Colonic mucosa (tissue), 4 donors: ENCODE measurements at places on chromosomes 1 and 21. TPM values are rescaled to one million over a fixed set of nuclear protein-coding genes. Genes with fewer than 3 reads are reported as not detected.
A peak's percentile ranks its signal among the peaks of the same experiment; 100 is the strongest.

DNA sequence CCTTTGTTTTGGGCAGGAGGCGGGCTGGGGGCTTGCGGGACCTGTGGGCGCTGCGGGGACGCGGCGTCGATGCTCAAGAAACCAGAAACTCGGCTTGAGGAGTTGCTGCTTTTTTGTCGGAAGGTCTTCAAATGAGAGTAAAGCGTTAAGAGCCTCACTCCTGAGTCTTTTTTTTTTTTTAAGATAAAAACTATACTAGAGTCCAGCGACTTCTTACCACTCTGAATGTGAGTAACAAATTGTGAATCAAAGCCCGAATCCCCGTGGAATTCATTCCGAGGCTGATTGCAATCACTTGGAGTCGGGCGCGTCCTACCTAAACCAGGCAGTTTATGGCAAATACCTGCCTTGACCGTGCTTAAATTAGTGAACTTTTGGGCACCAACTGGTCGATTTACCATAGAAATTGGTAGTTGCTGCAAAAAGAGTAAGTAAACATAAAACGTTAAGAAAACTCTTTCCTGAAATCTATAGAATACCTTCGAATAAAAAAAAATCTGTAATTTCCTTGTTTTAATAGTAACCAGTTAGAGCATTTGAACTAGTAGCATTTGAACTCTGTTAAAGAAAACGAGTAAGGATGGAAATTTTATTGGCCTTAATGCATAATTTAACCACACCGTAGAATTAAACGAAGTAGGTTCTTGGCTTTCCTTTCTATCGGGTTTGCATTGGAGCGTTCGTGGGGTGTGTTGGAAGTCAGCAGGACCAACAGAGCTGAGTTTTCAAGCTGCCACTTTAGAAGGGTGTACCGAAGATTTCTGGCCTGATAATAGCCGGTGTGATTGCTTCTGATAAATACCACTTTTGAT, 769 bp downstream of the GPSM2 start:
- H3K27ac ChIP-seq = peak overlapping the region; percentile 70
- peak; percentile 45 for DNase-seq
- H3K36me3 ChIP-seq = no peaks in the 10 kb centered on the region
- H3K4me3 ChIP-seq = peak overlapping the region; percentile 91
- no peaks in the 10 kb centered on the region for H3K27me3 ChIP-seq
- H3K4me1 ChIP-seq = no peaks in the 10 kb centered on the region

GRCh38 chr21:42113926-42114409, 42.9 kb downstream of the UMODL1 start:
- no peaks in the 10 kb centered on the region for H3K27me3 ChIP-seq
- no peak overlapping the region for H3K4me3 ChIP-seq
- no peaks in the 10 kb centered on the region for H3K4me1 ChIP-seq
- no peak overlapping the region for H3K27ac ChIP-seq

Gene MYBPH
- total RNA-seq = not detected

Gene ADCY10
- total RNA-seq = 0.64 TPM

Gene RSPH1
- total RNA-seq = 7.5 TPM

DNA sequence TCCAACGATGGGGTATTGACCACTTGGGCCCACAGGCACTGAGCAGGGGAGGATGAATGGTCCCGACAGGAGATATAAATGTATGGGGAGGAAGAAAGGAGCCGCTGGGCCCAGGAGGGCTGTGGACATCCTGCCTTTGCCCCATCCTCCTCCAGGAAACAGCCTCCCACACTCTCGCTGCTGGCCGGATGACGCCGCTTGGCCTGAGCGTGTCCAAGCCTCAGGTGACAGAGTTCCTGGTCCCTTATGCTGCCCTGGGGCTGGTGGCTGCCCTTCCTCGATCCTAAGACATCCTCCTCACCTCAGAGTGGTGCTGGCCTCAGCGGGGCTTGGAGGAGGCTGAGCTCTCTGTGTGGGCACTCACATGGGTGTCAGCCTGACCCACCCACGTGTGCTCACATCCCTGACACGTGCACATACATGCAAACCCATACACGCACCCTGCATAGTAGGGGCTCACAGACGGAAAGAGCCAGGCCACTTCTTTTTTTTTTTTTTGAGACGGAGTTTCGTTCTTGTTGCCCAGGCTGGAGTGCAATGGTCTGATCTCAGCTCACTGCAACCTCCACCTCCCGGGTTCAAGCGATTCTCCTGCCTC, 5.9 kb upstream of the SERINC2 start:
- H3K4me1 ChIP-seq = no peaks in the 10 kb centered on the region
- H3K36me3 ChIP-seq = no peaks in the 10 kb centered on the region
- no peaks in the 10 kb centered on the region for H3K27me3 ChIP-seq
- no peak for DNase-seq
- H3K27ac ChIP-seq = no peak overlapping the region

Gene IFNLR1
- 7.9 TPM for total RNA-seq

DNA sequence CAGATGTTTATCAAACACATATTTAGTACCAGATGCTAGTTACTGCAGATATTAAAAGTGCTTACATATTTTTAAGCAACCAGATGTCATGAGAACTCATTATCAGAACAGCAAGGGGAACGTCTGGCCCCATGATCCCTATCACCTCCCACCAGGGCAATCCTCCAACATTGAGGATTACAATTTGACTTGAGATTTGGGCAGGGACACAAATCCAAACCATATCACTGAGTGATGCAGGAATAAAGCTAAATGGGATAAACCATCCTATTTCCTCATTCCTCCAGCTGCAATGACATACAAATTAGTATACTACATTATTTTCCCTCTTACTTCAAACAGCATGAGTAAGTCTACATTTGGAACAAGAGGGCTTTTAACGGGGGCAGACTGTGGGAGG, 3.1 kb upstream of the KCNK2 start:
- H3K27me3 ChIP-seq = peaks cover 18% of the 10 kb centered on the region
- H3K4me1 ChIP-seq = no peaks in the 10 kb centered on the region
- H3K36me3 ChIP-seq = no peaks in the 10 kb centered on the region
- DNase-seq = no peak
- H3K27ac ChIP-seq = no peak overlapping the region
- H3K4me3 ChIP-seq = no peak overlapping the region

DNA sequence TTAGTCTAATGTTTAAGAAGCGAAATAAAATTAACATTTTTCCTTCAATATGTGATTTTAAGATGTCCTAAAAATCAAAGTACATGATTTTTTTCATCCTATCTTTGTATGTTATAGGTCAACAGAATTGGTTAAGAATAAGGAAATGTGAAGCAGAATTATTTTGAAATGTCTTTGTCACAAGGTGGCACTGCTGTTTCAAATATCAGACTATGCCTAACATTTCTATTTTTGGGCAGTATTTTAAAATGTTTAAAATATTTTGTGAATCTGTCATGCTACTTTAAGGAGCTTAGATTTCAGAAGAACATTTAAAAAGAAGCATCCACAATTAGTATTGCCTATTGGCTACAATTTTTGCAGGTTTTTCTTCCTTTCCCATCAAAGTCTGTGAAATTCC, 38.7 kb downstream of the AMY1C start:
- H3K27ac ChIP-seq = no peak overlapping the region
- no peaks in the 10 kb centered on the region for H3K27me3 ChIP-seq
- no peaks in the 10 kb centered on the region for H3K36me3 ChIP-seq
- H3K4me3 ChIP-seq = no peak overlapping the region

- no peaks in the 10 kb centered on the region for H3K27me3 ChIP-seq
- no peaks in the 10 kb centered on the region for H3K36me3 ChIP-seq
- no peak overlapping the region for H3K27ac ChIP-seq
- H3K4me1 ChIP-seq = peaks cover 6% of the 10 kb centered on the region
- H3K4me3 ChIP-seq = no peak overlapping the region
Measured at GRCh38 chr1:155177918-155178281, 4.3 kb downstream of the TRIM46 start.

DNA sequence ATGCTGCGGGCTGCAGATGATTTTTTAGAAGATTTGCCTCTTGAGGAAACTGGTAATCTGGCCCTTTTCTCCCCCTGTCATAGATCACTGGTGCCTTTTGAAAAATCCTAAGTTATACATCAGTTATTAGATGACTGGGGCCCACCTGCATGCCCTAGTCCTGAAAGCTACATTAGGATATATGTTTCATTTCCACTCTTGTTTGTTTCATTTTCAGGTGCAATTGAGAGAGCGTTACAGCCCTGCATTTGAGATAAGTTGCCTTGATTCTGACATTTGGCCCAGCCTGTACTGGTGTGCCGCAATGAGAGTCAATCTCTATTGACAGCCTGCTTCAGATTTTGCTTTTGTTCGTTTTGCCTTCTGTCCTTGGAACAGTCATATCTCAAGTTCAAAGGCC, 8.1 kb upstream of the IFI44 start:
- H3K36me3 ChIP-seq = no peaks in the 10 kb centered on the region
- DNase-seq = no peak
- no peaks in the 10 kb centered on the region for H3K4me1 ChIP-seq
- no peak overlapping the region for H3K27ac ChIP-seq

Gene DCDC2B
- total RNA-seq = not detected

GRCh38 chr1:155996166-155996565, 17.8 kb upstream of the ARHGEF2 start:
- no peaks in the 10 kb centered on the region for H3K36me3 ChIP-seq
- DNase-seq = no peak
- H3K4me3 ChIP-seq = no peak overlapping the region
- no peaks in the 10 kb centered on the region for H3K4me1 ChIP-seq

Gene OR2T35
- total RNA-seq = not detected

Gene SRSF11
- 100 TPM for total RNA-seq

Gene NUDT4B
- total RNA-seq = 1.7 TPM

Gene PIK3C2B
- 85.5 TPM for total RNA-seq

DNA sequence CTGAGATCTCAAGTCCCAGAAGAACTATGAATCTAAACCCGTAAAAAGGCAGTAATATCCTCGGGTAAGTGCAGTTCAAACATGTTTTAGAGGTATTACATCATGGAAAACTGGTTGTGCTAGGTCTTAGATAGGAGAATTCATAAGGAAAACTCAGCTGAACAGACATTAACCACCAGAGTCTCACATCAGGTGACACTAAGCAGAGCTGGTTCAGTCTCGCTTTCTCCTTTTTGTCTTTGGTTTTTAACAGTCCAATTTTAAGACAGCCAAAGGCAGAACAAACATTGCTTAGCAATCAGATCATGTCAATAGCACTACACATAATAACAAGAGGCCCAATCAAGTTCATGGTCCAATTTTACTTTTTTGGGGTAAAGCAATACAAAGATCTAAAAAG, 63.1 kb upstream of the MUTYH start:
- no peaks in the 10 kb centered on the region for H3K4me1 ChIP-seq
- H3K36me3 ChIP-seq = no peaks in the 10 kb centered on the region
- no peak overlapping the region for H3K4me3 ChIP-seq
- no peaks in the 10 kb centered on the region for H3K27me3 ChIP-seq

GRCh38 chr1:54619749-54620148, 3.6 kb downstream of the FAM151A start:
- H3K4me3 ChIP-seq = no peak overlapping the region
- no peaks in the 10 kb centered on the region for H3K4me1 ChIP-seq
- H3K36me3 ChIP-seq = no peaks in the 10 kb centered on the region
- no peak overlapping the region for H3K27ac ChIP-seq

Gene PADI3
- 0.13 TPM for total RNA-seq
